Activated CD8-positive, alpha-beta memory T cell treated with anti-CD3 and anti-CD28 coated beads, Interleukin-2, amount 50 U/mL, for 4 hours (primary cell): ENCODE measurements at places on chromosomes 1 and 21.

DNA sequence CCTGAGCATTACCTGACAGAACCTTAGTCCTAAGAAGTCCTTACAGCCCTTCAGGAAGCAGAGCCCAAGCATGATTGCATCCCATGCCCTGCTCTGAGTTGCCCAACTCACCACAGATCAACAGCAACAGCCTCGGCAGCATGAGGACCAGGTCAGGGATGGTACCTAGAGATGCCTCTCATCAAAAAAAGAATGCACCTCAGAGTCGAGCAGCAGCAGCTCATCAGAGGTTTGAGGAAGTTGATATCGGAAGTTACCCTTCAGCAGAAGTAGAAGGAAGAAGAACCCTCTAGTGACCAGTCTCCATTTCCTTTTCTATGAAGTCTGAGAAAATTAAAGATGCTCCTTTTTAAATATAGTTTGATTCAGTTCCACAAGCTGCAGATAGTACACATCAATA lies at the start of gene FCRL1:
Gene FCRL1 (minus strand): TSS at position 225 of the 400 bp plus-strand sequence. CDS start 83 bp downstream, at position 142.
- DNase-seq = no peak

DNA sequence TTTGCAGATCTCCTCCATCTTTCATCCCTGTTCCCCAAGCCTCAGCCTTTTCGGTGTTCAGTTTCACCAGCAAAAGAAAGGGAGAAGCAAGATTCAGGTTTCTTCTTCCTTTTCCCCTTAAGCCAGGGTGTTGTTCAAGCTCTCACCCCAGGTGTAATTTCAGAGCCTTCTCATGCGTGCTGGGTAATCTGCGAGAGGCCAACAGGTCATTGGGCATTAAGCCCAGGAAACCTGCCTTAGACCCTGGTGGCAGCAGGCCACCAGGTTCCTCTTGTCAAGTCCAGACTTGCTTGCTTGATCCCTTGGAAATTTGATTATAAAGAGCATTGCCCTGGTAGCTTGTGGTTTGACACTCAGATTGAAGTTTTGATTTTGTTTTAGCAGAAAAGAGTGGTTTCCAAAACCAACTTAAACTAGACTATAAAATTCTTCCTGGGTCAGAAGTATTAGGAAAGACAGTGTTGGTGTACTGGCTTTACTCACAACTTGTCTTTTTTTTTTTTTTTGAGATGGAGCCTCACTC lies 6.9 kb downstream of the AKR1A1 start:
- no peak for DNase-seq

- no peak for DNase-seq
These were observed 9.2 kb downstream of the SPATA6 start for GRCh38 chr1:48462716-48463302.

DNA sequence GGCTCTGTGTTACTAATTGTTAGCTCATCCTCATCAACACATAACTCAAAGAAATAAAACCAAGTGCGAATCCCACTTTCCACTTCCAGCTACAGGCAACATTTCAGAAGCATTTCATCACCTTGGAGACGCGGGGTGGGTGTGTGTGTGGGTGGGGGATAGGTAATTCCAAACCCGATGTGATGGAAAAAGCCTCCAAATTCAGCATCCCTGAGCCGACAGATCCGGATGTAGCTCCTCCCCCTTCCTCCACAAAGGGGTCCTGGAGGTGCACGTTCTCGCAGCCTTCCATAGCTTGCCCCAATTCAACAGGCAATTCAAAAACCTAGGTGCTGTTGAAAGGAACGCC lies 486 bp downstream of the HSPA13 start:
- DNase-seq = no peak

DNA sequence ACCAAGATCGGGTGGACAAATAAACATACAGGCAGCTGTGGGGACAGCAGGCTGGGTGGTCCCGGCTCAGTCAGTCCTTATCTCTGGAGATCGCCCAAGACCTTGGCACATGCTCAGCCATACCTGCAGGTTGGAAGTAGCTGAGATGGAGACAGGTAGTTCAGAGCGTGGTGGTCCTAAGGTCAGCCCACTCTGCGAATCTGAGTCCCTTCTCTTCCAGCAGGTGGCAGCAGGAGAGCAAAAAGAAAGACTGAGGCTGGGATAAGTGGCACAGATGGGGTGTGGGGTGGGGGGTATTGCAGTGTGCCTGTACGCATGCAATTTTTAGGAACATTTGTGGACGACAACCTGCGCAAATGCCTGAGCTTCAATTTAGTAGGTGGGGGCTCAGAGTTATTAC lies 104.9 kb downstream of the TENT5C start:
- DNase-seq = no peak

- DNase-seq = no peak
These were observed 18.0 kb downstream of the SERTAD4 start for GRCh38 chr1:210250665-210250997.

DNA sequence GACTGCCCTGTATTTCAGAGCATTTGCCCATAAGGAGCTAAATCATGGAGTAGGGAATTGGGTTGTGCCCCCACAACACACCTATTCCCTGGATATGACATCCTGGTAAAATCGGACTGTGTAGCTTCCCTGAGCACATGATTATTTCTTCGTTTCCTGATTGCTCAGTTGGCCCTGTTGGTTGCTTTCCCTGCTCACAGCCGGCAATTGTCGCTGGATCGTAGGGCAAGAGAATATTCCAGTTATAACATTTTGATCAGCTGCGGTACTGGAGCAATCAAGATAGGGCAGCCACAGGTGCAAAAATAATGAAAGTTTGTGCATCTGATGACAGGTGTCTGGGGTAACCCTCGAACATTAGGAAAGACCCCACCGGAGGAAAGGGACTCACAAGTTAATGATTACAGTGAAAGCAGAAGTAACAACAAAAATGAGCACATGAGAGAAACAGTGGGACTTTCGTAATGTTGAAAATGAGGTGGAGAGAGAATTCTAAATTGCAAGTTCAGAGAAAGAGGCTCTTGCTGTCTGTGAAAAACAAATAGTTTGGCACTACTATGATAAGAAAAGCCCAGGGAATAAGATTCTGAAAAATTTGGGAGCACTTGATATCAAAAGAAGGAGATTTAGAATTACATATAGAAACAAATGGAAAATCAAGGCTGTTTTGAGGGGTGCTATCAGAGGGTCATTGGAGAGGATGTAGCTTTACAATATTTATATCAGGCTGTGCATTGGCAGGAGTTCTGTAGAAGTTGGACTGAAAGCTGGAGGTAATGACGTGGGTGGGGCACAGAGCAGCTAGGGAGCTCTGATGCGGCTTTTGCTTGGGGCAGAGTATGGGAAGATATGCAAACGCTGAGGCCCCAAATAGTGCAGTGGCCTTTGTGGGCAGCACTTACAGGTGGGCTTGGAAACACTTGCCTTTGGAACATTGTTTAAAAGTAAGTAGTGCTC lies at the start of gene MAB21L3:
Gene MAB21L3 (plus strand): TSS at position 833 of the 957 bp plus-strand sequence. CDS start 1,217 bp downstream, outside the sequence.
- DNase-seq = no peak

GRCh38 chr1:35577071-35577998 lies 4.2 kb downstream of the TFAP2E start:
- peak; percentile 45 for DNase-seq

GRCh38 chr1:26690576-26691031 lies 5.2 kb upstream of the ARID1A start:
- no peak for DNase-seq

DNA sequence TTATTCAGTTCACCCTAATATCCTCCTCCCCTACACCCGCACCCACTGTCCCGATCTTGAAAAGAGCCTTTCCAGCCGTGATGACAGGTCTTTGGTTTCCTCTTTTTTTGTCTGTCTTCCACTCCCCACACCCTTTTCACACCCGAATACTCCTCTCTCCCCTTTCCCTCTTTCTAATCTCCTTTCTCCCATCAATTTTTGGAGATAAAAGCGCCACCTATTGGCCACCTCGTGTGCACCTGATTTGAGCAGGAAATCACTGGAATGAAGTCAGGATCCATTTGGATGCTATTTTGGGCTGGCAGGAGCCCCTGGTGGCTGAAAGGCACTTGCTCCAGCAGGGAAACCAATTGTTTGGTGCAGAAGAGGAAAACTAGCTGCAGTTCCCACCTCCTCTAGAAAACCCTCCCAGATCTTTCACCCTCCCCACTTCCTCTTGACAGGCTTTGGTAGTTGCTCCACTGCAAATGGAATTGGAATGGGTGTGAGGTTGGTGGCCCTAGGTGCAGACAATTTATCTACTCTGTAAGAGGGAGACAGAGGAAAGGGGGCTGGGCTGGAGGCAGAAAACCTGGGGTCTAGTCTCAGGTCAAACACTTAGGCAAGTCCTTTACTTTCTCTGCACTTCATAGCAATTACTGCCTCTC lies 8.4 kb downstream of the FOXE3 start:
- DNase-seq = no peak

DNA sequence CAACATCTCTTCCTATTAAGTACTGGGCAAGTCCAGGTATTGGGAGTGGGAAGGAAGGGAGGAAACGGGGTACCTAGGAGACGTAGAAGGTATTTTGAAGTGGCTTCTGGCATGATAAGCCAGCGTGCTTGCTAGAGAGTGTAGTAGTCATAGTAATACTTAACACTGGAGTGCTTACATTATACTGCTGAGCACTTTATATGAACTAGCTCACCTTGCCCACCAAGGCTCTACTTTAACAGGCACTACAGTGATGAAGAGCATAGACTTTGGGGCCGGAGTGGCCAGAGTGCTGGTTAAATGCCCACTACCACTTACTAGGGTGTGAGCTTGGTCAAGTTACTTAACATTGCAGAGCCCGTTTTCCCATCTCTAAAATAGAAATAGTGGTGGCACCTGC lies 61.7 kb downstream of the ACP6 start:
- DNase-seq = no peak

- no peak for DNase-seq
These were observed 252.1 kb downstream of the KAZN start for GRCh38 chr1:14850563-14850962.

DNA sequence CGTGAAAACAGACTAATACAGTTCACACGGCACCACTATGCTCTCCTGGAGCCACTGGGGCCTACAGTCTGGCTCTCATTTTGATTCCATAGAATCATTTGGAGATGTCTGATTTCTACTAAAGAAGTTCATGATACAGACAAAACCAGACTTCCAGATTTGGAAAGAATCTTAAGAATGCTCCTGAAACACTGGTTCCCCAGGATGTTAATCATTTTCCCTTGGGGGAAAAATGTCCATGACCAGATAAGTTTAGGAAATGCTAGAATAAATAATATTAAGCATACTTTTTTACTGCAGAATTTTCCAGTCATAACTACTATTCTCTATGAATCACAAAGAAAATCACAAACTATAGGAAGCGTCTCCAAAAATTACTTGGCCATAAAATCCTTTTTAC lies 63.0 kb upstream of the RGS7 start:
- DNase-seq = no peak

GRCh38 chr1:109643385-109644230 lies 12.3 kb upstream of the GSTM4 start:
- DNase-seq = peak; percentile 90

GRCh38 chr1:66283622-66284041 lies 250.3 kb upstream of the SGIP1 start:
- DNase-seq = no peak
